Neural progenitor cell (in vitro differentiated cells): ENCODE measurements at places on chromosomes 13 and 19.

DNA sequence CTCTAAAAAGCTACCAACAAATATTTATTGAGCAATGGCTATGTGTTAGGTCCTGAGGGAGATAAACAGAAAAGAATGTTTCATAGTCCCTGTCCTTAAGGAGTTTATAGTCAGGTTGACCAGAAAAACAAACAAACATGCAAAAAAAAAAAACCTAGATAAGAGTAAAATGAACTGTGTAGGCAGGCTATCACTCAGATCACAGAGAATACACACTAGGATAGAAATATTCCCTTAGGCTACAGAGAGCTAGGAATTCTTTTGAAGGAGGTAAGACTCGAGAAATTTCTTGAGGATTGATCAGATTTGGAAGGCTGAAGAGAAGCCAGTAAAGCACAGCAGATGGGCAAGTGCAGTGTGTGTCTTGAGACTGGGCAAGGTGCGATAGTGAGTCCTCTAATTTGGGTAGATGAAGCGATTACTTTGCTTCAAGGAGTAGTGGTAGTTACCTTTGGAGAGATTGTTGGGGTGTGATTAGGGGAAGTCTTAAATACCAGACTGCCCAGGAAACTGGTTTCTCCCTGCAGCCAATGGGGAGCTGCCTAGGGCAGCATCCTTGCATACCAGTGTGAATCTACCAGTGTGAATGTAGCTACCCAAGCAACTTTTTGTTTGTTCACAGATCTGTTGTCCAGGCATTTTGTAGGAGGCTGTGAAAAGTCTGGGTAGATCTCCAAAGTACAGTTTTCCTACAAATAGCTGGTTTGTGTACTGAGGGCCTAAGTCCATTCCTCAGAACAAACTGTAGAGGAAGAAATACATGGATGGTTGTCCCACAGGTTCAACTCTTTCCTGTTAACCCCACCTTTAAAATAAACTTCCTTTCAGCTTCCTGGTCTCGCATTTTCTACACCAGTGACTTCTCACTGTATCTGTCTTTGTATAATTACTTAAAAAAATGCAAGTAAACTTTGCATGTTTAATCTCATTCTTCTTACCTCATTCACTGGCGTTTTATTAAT, 314.1 kb downstream of the KLF5 start:
- DNase-seq = no peak

- no peak for DNase-seq
These were observed 7.6 kb downstream of the TRAPPC6A start for GRCh38 chr19:45170146-45171106.

- no peak for DNase-seq
These were observed 9.0 kb upstream of the ACTN4 start for GRCh38 chr19:38638461-38638860.

DNA sequence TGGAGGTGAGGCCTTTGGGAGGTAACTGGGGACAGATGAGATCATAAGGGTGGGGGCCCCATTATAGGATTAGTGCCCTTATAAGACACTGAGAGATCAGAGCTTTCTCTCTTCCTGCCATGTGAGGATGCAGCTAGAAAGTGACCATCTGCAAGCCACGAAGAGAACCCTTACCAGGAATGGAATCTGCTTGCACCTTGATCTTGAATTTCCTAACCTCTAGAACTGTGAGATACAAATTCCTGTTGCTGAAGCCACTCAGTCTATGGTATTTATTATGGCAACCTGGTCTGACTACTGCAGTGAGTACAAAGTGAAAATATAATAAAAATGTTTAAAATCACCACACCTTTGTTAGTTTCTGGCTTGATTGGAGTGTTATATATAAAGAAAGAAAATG, 388.0 kb downstream of the LMO7 start:
- no peak for DNase-seq

DNA sequence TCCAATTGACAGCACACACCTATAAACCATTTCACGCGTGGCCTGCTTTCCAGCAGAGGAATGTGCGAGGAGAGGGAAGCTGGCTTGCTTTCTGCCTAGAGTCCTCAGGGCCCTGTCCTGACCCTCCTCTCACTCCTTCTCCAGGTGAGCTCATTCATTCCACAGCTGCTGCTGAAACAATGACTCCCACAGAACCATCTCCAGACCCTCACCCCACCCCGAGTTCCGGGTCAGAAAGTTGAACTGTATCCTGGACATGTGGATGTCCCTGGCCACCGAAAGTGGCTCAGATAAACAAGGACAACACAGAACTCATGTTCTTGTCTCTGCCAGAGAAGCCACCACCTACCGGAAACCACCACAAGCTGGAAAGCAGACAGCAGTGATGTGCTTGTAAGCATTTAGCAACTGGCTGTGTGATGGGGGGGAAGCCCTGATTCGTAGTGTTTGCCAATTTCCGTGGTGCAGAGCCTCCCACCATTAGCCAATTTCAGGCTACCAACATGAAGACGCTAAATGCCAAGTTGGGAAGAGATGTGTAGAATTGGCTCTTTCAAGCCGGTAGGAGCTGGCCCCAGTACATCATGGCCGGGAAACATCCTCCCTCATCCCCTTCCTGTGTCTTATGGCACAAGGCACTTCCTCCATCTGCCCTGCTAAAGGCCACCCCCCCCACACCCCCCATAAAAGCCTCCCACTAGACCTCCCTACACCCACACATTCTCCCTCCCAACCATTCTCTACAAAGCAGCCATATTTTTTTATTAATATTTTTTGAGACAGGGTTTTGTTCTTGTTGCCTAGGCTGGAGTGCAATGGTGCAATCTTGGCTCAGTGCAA, 5.0 kb downstream of the SYCE2 start:
- peak; percentile 23 for DNase-seq

DNA sequence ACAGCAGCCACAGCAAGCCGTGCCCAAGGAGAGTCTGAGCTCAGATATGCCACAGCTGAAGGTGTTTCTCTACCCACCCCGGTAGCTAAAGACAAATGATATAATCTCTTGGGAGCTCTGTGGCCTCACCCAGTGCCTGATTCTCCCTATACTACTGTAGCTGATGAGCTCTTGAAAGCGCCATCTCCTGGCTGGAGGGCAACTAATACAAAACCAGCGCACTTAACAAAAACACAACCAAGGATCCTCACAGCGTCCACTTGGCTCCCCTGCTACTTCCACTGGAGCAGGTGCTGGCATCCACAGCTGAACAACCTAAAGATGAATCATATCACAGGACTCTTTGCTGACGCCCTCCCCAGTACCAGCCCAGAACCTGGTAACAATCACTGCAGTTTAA, 1212.0 kb downstream of the PCDH17 start:
- no peak for DNase-seq

GRCh38 chr19:43957891-43958290, 6.9 kb downstream of the ZNF221 start:
- no peak for DNase-seq

- no peak for DNase-seq
These were observed 54.8 kb upstream of the ZNF536 start for GRCh38 chr19:30317403-30317802.

DNA sequence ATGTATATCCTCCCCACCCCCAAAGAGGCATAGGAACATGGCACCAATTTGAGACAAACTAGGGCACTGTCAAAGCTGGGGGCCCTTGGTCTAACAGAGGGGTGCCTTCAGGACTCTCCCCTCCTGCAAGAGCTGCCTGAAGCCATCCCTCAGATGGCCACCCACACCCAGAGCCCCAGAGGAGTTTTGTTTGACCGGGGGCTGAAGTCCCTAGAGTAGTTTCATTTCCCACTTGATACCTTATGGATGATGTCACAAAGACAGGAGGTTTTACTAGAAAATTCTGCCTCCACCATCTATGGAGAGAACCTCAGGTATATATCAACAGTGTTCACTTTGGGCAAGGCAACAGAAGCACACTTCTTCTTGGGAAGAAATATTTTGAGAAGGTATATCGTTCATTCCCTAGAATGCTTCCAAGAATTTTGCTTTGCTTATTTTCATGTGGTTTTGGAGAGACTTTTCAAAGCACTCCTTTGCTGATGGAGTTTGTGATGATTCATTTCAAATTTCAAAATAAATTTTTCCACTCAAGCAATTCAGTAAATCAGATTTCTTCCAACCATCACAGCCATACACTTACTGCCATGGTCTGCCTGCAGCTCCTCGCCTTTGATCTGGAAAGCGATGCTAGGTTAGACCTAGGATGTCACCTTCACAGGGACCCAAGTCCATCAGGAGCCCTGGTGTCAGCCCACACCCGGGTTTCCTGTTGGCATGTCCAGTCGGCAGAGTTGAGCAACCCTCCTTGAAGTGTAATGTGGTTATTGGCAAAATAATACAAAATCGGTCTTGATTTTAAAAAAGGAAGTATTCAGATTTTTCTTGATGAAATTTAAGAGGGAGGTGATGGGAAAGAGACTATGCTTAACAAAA, 207.0 kb downstream of the SHISA2 start:
- DNase-seq = no peak

DNA sequence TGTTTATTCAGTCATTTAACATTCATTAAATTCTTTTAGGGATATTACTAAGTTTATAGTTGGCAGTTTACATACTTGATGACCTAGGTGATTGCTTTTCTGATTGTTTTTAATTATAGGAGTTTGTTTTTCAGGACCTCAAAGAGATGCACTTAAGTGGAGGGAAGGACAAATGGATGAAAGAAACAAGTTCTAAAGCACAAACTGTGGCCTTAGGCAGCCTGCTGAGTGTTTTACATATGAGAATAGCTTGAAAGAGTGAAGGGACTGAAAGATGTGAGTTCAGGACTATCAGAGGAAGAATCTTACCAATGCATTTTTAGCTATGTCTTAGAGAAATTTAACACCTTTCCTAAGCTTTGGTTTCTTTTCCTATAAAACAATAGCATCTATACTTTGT, 402.6 kb downstream of the KLF12 start:
- DNase-seq = no peak

DNA sequence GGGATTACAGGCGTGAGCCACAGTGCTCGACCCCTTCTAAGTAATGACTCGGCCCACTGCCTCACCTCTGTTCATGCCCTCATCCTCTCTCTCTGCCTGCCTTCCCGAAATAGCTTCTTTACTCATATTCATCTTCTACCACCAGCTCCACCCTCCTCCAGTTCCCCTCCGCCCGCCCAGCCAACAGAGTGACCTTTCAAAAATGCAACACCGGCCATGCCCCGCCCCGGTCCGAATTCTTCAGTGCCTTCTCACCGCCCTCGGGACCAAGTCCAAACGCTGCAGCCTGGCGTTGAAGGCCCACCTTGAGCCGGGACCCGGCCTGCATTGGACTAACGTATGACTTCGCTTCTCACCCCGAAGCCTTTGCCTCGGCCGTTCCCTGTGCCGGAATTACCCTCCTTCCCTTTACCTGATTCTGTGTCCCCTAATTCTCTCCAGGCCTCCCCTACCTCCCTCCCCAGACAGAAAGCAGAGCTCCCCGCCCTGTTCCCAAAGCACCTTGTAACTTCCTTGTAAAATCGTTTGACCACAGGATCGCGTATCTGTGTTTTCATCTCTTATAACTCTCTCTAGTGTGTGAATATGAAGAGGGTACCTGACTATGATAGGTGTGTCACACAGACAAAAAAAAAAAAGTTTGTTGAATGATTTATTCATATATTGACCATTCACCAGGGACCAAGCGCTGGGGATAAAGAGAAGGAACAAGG, 8.1 kb upstream of the MUC16 start:
- no peak for DNase-seq

DNA sequence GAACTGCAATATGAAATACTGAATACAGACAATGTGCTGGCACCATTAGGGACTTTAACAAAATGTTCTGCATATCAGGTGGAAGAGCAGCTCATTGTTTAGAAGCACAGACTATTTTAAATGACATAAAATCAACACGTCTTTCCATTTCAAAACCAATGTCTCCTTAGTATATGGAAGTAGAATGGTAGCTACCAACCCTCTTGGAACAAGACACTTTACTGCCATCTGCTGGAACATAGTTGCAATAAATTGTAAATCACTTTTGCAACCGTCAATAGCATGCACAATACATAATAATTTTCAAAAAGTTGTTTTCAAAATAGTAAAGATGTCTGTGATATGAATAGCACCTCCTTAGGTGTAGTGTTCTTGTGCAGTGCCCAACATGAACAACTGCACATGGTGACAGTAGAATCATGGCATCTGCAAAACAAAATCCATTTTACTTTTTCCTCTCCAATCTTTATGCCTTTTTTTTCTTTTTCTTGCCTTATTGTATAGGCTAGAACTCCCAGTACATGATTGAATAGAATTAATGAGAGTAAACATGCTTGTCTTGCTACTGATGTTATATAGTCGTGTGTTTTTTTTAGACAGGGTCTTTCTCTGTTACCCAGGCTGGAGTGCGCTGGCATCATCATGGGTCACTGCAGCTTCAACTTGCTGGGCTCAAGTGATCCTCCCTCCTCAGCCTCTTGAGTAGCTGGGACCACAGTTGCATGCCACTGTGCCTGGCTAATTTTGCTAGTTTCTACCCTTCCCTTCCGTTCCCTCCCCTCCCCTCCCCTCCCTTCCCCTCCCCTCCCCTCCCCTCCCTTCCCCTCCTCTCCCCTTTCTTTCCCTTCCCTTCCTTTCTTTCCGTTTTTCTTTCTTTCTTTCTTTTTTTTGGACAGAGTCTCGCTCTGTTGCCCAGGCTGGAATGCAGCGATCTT, 7.8 kb upstream of the LYPD5 start:
- DNase-seq = peak; percentile 71

GRCh38 chr19:54325631-54326030, 12.7 kb upstream of the LILRA5 start:
- DNase-seq = no peak

DNA sequence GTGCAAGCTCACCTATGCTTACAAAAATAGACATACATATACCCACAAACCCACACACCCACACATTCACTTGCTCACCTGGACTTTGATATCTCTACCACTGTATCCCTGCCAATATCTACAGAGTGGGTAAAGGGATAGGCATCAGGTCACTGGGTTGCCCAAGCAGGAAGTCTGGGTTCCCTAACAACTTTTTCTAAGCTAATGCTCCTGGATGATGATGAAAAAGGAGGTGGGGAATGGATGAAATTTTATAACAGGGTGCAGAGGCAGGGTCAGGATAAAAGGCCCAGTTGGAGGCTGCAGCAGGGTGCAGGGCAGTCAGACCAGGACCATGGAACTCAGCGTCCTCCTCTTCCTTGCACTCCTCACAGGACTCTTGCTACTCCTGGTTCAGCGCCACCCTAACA, at the start of gene CYP2B6:
Gene CYP2B6 (plus strand): TSS at position 311 of the 410 bp plus-strand sequence. CDS start 24 bp downstream, at position 335.
- DNase-seq = no peak

DNA sequence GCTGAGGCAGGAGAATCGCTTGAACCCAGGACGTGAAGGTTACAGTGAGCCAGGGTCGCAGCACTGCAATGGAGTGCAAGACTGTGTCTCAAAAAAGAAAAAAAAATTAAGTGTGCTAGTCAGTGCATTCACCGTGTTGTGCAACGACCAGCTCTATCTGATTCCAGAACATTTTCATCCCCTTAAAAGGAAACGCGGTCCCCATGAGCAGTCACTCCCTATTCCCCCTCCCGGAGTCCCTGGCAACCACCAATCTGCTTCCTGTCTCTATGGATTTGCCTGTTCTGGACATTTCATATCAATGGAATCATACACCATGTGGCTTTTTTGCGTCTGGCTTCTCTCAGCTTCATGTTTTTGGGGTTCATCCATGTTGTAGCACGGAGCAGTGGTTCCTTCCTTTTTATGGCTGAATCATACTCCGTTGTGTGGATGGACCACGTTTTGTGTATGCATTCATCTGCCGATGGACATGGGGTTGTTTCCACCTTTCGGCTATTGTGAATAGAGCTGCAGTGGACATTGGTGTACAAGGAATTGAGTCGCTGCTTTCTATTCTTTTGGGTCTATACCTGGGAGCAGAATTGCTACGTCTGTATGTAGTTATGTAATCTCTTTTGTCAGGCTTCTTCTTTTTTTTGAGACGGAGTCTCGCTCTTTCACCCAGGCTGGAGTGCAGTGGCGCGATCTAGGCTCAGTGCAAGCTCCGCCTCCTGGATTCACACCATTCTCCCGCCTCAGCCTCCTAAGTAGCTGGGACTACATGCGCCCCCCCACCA, 19.8 kb downstream of the MYO9B start:
- DNase-seq = no peak
